Lower lobe of right lung (tissue), 2 donors: ENCODE measurements at places on chromosomes 2 and 18. TPM values are rescaled to one million over a fixed set of nuclear protein-coding genes. Genes with fewer than 3 reads are reported as not detected.

Gene NEU2
- total RNA-seq = not detected

Gene RIT2
- not detected for total RNA-seq

- H3K4me1 ChIP-seq = peaks cover 5% of the 10 kb centered on the region
- no peaks in the 10 kb centered on the region for H3K27me3 ChIP-seq
- no peak overlapping the region for H3K4me3 ChIP-seq
- DNase-seq = no peak
These were observed 11.3 kb downstream of the STK17B start for GRCh38 chr2:196160101-196160500.

DNA sequence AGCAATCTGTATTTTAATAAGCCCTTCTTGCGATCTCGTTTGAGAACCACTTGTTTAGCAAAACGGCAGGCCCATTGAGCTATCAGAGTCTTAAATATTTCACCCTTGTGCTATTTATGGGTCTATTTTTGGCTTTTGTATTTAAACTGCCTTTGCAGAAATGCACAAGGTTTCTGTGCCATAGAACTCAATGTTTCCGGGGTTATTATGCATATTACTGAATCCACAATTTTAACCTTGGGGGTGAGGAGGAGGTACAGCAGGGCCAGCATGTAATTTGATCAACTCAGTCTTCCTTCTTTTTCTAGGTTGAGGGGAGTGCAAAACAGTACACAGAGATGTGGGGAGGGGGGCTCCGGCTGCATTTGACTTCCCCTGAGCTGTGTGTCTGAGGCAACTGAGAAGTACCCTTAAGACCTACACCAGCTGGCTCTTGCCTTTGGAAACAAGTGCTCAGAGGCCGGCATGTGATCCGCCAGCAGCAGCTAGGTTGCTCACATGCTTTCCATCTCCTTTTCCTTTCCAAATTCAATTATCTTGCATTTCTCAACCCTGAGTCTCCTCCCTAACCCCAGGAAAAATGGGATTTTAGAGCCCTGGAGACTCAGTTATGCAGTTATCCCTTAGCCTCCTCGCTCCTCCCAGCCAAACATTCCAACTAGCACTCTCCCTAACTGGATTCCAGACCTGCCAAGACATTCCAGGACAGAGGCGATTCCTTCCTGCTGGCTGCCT, 103.0 kb downstream of the HNRNPLL start:
- H3K4me3 ChIP-seq = no peak overlapping the region
- no peak overlapping the region for H3K27ac ChIP-seq
- no peaks in the 10 kb centered on the region for H3K27me3 ChIP-seq
- no peaks in the 10 kb centered on the region for H3K36me3 ChIP-seq
- no peak for DNase-seq

DNA sequence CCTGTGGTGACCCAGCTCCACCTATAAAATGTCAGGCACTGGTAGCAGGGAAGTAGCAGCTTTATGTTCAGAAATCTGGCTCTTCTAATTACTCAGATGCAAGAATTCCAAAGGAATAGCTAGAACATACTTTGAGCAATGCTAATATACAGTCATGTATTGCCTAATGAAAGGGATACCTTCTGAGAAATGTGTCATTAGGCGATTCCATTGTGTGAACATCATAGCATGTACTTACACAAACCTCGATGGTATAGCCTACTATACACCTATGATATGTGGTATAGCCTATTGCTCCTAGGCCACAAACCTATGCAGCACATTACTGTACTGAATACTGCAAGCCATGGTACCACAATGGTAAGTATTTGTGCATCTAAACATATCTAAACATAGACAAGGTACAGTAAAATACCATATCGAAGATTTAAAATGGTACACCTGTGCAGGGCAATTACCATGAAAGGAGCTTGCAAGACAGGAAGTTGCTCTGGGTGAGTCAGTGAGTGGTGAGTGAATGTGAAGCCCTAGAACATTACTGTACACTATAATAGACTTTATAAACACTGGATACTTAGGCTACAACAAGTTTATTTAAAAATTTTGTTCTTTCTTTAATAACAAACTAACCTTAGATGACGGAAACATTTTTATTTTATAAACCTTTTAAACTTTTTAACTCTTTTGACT, 50.3 kb upstream of the ETAA1 start:
- no peaks in the 10 kb centered on the region for H3K4me1 ChIP-seq
- no peak for DNase-seq

- DNase-seq = no peak
- H3K4me3 ChIP-seq = no peak overlapping the region
- H3K27ac ChIP-seq = no peak overlapping the region
- H3K36me3 ChIP-seq = no peaks in the 10 kb centered on the region
- peaks cover 14% of the 10 kb centered on the region for H3K4me1 ChIP-seq
These were observed 115.7 kb upstream of the KLF7 start for GRCh38 chr2:207281436-207281835.

DNA sequence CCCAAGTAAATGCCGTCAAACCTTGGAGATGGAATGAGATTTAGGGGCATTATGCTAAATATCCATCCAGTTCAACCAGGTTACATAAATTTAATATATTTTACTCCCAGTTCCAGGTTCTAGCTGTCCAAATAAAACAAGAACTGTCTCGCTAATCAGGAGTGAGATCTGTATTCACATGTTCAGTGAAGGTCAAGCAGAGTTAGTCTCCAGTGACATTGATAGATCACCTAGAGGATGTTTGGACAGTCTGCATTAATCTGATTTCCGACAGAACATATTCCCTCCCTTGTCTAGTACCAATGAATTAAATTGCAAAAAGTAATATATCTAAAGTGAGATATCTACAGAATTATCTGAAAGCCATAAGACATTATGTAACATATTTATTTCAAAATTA, 979.4 kb upstream of the CNTNAP5 start:
- no peaks in the 10 kb centered on the region for H3K36me3 ChIP-seq
- H3K4me1 ChIP-seq = no peaks in the 10 kb centered on the region
- DNase-seq = no peak
- H3K27me3 ChIP-seq = no peaks in the 10 kb centered on the region
